ENCODE measurements at places on chromosomes 6 and 20. TPM values are rescaled to one million over a fixed set of nuclear protein-coding genes. Genes with fewer than 3 reads are reported as not detected.

DNA sequence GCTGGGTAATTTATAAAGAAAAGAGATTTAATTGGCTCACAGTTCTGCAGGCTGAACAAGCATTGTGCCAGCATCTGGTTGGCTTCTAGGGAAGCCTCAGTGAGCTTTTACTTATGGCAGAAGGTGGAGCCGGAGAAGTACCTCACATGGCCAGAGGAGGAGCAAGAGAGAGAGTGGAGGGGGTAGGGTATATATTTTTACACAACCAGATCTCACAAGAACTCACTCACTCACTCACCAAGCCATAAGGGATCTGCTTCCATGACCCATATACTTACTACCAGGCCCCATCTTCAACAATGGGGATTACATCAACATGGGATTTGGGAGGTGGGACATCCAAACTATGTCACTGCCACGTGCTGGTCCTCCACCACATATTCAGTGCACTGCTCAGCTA, 152.6 kb upstream of the PRND start:
- no peaks in the 10 kb centered on the region for H3K36me3 ChIP-seq
- peaks cover 11% of the 10 kb centered on the region for H3K27me3 ChIP-seq

DNA sequence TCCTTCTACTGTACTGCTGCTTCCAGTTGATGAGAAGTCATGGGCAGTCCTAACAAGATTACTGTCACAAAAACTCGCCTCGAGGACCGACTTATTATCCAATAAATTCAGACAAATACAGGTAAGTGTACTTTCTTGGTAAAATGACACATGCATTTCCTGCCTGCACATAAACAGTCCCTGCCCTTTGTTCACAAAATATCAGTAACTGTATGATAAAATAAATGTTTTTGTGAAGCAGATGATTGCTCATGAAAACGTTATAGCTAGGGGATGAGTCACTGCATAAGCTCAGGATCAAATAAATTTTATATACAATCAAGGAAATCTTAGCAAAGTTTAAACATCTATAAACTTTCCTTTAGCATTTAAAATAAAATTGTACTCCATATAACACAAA, 164.5 kb upstream of the RIPOR2 start:
- peaks cover 9% of the 10 kb centered on the region for H3K36me3 ChIP-seq
- no peak overlapping the region for H3K27ac ChIP-seq
- H3K4me3 ChIP-seq, result no peak overlapping the region
- H3K4me1 ChIP-seq, result peaks cover 4% of the 10 kb centered on the region

GRCh38 chr6:42185597-42185996, 9.2 kb downstream of the GUCA1B start:
- H3K27me3 ChIP-seq, result no peaks in the 10 kb centered on the region
- no peaks in the 10 kb centered on the region for H3K4me1 ChIP-seq
- no peak for DNase-seq
- H3K36me3 ChIP-seq, result no peaks in the 10 kb centered on the region
- H3K27ac ChIP-seq, result no peak overlapping the region

Gene CLVS2
- total RNA-seq, result 0.44 TPM

GRCh38 chr20:701401-702129, 26.0 kb upstream of the SCRT2 start:
- H3K36me3 ChIP-seq, result no peaks in the 10 kb centered on the region
- no peak overlapping the region for H3K4me3 ChIP-seq
- no peak overlapping the region for H3K27ac ChIP-seq
- no peak for DNase-seq

Gene GNAS-AS1
- not detected for total RNA-seq

Gene CCN5
- total RNA-seq, result 137 TPM

Gene OR2H2
- not detected for total RNA-seq

Gene OPRL1
- total RNA-seq, result 0.48 TPM

DNA sequence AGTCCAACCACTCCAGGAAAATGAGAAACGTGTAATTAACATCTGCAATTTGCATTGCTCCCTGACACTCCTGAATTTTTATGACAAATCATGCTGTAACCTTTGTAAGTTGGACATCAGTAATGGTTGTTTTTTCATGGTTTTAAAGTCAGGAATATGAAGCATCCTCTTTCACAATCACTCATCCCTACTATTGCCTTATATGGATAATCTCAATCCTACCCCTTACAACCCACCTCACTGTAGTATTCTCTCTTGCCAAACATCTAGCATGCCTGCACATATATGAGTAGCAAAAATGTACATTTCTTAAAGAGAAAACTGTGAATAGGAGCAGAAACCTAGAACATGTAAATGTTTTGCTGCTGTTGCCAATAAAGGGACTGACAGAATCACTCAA, 729.5 kb downstream of the KIF16B start:
- H3K4me1 ChIP-seq, result no peaks in the 10 kb centered on the region
- H3K27ac ChIP-seq, result no peak overlapping the region
- H3K27me3 ChIP-seq, result no peaks in the 10 kb centered on the region

- no peak for DNase-seq
- no peaks in the 10 kb centered on the region for H3K4me1 ChIP-seq
- no peak overlapping the region for H3K4me3 ChIP-seq
- no peaks in the 10 kb centered on the region for H3K36me3 ChIP-seq
- H3K27me3 ChIP-seq, result no peaks in the 10 kb centered on the region
- no peak overlapping the region for H3K27ac ChIP-seq
Observed at GRCh38 chr6:16818992-16819626, 57.8 kb upstream of the ATXN1 start.

- no peaks in the 10 kb centered on the region for H3K36me3 ChIP-seq
- H3K27ac ChIP-seq, result peak overlapping the region; percentile 72
- peaks cover 47% of the 10 kb centered on the region for H3K4me1 ChIP-seq
- DNase-seq, result no peak
- no peak overlapping the region for H3K4me3 ChIP-seq
Observed at GRCh38 chr6:155274106-155274505, 10.3 kb downstream of the CLDN20 start.

Gene B3GALT4
- total RNA-seq, result 18.4 TPM

- DNase-seq, result no peak
- no peaks in the 10 kb centered on the region for H3K27me3 ChIP-seq
- no peak overlapping the region for H3K27ac ChIP-seq
Observed at GRCh38 chr20:62906647-62907375, 19.5 kb downstream of the DIDO1 start.

Gene METTL24
- 0.45 TPM for total RNA-seq

Gene CFAP206
- not detected for total RNA-seq

DNA sequence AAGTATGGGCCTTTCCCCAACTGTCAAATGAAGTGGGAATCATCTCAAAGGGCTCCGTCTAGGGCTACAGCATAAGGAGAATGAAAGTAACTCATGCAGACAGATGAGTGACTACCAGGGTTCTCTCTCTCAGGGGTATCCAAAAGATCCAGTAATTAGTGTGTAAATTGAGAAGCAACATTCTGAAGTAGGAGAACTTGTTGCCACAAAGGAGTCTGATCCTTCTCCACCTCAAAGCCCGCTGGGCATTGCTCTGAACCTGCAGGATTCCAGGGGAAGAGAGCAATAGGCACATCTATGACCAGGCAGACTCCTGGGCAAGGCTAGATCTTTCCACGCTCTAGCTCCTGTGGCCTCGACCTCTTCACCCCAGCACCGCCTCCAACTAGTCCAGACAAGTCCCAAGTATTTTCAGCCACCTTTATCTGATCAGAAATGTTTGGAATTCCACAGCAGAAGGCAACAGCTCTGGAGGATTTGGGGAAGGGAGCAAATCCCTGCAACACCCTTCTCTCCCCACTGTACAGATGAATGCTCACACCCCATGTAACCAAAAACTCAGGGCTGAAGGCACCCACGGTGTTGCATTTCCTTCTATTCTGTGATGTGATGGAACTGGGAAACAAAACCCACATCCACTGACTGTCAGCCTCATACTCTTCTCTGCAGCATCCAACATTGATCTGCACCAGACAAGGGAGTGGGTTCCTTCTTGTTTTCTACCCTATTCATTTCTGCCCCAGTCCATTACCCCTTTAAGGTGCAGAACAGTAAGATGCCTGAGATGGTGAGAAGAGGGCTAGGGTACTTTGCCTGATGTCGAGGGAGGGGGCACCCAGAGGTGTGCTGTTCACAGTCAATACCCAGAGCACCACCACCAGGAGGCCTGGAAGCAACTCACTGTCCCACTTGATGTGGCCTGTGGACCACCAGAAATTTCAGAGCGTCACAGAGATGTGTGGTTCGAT, 41.0 kb downstream of the COX4I2 start:
- peaks cover 5% of the 10 kb centered on the region for H3K36me3 ChIP-seq
- no peak overlapping the region for H3K4me3 ChIP-seq
- no peak for DNase-seq
- no peaks in the 10 kb centered on the region for H3K27me3 ChIP-seq
- peaks cover 65% of the 10 kb centered on the region for H3K4me1 ChIP-seq

DNA sequence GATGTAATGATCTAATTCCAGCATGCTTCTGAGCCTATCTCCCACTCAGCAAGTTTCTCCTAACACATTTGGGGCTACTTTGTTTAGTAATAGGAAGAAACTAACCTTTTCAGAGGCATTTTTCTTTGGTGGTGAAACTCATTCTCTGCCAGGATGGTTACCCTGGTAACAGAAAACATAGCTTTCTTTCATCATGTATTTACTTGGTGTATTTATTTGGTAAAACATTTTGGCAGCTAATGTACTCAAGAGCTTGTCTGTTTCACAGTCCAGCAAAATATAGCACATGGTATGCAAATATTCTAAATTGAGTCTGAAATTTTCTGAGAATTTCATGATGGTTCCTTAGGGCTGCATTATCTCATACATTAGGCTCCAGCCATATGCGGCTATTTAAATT, 100.0 kb downstream of the SLC35B3 start:
- no peak for DNase-seq
- no peaks in the 10 kb centered on the region for H3K36me3 ChIP-seq
- H3K27ac ChIP-seq, result no peak overlapping the region
- no peaks in the 10 kb centered on the region for H3K27me3 ChIP-seq
- H3K4me1 ChIP-seq, result no peaks in the 10 kb centered on the region

- no peak overlapping the region for H3K4me3 ChIP-seq
- no peaks in the 10 kb centered on the region for H3K27me3 ChIP-seq
- H3K27ac ChIP-seq, result no peak overlapping the region
Observed at GRCh38 chr6:169164451-169164850, 89.2 kb downstream of the THBS2 start.

- no peaks in the 10 kb centered on the region for H3K36me3 ChIP-seq
- H3K4me3 ChIP-seq, result no peak overlapping the region
- DNase-seq, result no peak
Observed at GRCh38 chr6:162785632-162786242, 58.0 kb downstream of the PACRG start.

Gene HRH3
- not detected for total RNA-seq

DNA sequence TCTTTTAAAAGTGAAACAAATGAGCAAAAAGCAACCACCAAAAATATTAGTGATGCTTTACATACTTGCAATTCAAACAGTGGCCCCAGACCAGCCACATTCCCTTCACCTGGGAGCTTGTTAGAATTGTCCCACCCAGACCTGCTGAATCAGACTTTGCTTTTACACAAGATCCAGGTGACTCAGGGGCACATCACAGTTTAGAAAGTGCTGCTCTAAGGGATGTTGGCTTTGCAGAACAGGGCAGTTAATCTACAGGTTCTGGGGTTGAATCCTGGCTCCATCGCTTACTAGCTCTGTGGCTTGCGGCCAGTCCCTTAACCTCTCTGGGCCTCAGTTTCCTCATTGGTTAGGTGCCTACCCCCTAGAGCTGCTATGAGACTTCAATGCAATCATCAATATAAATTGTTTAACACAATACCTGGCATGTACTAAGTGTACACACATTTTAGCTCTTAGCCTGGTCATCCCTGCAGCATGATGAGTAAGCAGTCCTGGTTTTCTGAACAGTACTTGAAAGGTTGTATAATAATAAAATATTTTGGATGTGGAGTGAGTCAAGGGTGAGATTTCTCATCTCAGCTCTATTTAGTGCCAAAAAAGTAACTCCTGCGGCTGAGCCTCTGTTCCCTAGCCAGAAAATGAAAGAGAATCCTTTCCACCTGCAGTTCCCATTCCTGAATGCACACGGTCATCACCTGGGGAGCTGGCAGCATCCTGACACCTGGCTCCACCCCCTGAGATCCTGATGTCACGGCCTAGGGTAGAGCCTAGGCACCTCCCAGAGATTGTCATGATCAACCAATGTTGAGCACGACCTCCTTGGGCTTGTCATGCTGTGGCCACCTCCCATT, 162.7 kb downstream of the ANKRD60 start:
- no peaks in the 10 kb centered on the region for H3K27me3 ChIP-seq
- no peaks in the 10 kb centered on the region for H3K4me1 ChIP-seq
- H3K36me3 ChIP-seq, result no peaks in the 10 kb centered on the region
- no peak overlapping the region for H3K4me3 ChIP-seq
- no peak overlapping the region for H3K27ac ChIP-seq

Gene GABRR1
- total RNA-seq, result not detected

Gene C20orf202
- not detected for total RNA-seq

GRCh38 chr6:84771125-84771755, 6.8 kb upstream of the TBX18 start:
- peaks cover 21% of the 10 kb centered on the region for H3K4me1 ChIP-seq
- H3K27me3 ChIP-seq, result peaks cover 99% of the 10 kb centered on the region
- H3K36me3 ChIP-seq, result no peaks in the 10 kb centered on the region
- H3K4me3 ChIP-seq, result no peak overlapping the region
- H3K27ac ChIP-seq, result no peak overlapping the region
- no peak for DNase-seq

Gene SOX12
- total RNA-seq, result 6.3 TPM

- no peaks in the 10 kb centered on the region for H3K27me3 ChIP-seq
- H3K4me1 ChIP-seq, result peaks cover 76% of the 10 kb centered on the region
- peak overlapping the region; percentile 15 for H3K4me3 ChIP-seq
- no peak for DNase-seq
- peaks cover 79% of the 10 kb centered on the region for H3K36me3 ChIP-seq
Observed at GRCh38 chr20:10653599-10654249, 20.1 kb downstream of the JAG1 start.

DNA sequence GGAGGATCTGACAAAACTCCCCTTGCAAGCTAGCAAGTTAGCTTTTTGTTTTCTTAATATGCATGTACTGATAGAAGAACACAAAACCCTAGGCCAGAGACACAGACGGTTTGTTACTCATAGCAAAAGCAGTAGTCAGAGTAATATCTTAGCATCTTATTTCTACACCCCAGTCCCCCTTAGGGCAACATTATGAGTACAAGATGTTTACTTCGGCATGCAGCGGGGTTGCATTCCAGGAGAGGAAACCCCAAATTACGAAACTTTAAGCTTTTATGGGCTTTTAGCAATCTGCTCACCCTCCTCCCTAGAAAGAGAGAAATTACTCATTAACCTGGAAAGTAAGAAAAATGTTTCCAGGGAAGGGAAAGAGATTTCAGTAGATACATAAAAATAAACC, 1286.9 kb downstream of the EPHA7 start:
- H3K4me3 ChIP-seq, result no peak overlapping the region
- H3K4me1 ChIP-seq, result no peaks in the 10 kb centered on the region
- DNase-seq, result no peak
- no peaks in the 10 kb centered on the region for H3K27me3 ChIP-seq

Gene GSTA4
- 126 TPM for total RNA-seq

GRCh38 chr6:105318660-105319059, 84.2 kb downstream of the PREP start:
- H3K4me1 ChIP-seq, result peaks cover 5% of the 10 kb centered on the region
- H3K36me3 ChIP-seq, result peaks cover 33% of the 10 kb centered on the region
- DNase-seq, result no peak
- no peaks in the 10 kb centered on the region for H3K27me3 ChIP-seq
- no peak overlapping the region for H3K27ac ChIP-seq

- no peak overlapping the region for H3K4me3 ChIP-seq
- DNase-seq, result no peak
- H3K4me1 ChIP-seq, result no peaks in the 10 kb centered on the region
- no peaks in the 10 kb centered on the region for H3K27me3 ChIP-seq
- no peak overlapping the region for H3K27ac ChIP-seq
Observed at GRCh38 chr6:43318011-43318410, 9.4 kb upstream of the CRIP3 start.

Gene UBD
- not detected for total RNA-seq

Gene CALHM4
- total RNA-seq, result 2.6 TPM

GRCh38 chr6:105836379-105836778, 249.8 kb upstream of the PRDM1 start:
- no peaks in the 10 kb centered on the region for H3K36me3 ChIP-seq
- no peaks in the 10 kb centered on the region for H3K27me3 ChIP-seq
- H3K4me1 ChIP-seq, result peaks cover 14% of the 10 kb centered on the region
- no peak overlapping the region for H3K27ac ChIP-seq

Gene DEFB110
- total RNA-seq, result not detected

Gene SRXN1
- 27.7 TPM for total RNA-seq
